ENCODE measurements at places on chromosomes 3 and 15.

DNA sequence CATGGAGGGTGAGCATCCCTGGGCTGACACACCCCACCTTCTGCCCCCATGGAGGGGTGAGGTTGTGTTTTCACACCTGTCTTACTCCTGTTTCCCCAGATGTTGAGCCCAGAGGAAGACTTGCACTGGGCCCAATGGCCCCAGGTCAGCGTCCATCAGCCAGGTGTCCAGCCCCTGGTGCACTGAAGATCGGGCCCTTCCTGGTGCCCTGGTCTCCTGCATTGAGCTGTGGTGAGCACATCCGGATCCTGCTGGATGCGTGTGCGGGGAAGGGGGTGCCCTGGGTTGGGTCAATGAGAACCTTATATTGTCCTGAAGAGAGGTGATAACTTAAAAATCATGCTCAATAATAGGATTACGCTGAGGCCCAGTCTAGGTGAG, 227.3 kb downstream of the SNRPN start:
- no peak for DNase-seq

- no peak for DNase-seq
These were observed 36.3 kb downstream of the SLITRK3 start for GRCh38 chr3:165159760-165160421.

GRCh38 chr3:23198801-23199200, 4.3 kb upstream of the UBE2E2 start:
- no peak for DNase-seq

GRCh38 chr3:58173669-58174398, 36.9 kb downstream of the DNASE1L3 start:
- DNase-seq = no peak

DNA sequence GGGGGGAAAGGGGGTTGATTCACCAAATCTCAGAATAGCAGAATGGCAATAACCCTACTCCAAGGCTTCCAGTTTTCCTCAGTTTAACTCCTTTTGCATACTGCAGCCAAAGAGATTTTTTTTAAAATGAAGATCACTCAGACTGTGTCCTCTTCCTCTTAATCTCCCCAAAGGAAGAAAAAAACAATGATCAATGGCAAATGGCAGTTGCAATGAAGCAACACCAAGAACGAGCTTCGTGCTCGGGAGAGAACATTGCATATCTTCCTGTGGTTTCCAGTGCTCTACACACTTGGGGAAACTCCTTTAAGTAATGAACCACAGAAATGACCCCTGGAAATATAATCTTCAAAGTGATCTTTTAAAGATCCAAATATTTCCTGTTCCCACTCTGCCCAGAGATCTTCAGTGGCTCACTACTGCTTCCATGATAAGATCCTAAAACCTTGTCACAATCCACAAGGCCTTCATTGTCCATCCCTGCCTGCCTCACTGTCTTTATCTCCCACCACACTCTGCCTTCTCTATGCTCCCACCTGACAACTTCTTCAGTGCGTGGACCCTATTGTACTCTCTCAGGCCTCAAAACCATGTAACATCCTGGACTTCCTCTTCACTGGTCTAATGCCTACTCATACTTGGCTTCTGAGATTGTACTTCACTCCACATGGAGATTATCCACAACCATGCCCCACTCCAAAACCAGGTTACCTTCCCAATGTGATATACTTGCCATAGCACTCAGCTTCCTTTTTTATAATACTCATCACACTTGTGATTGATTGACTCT, 394.8 kb downstream of the FHIT start:
- no peak for DNase-seq

DNA sequence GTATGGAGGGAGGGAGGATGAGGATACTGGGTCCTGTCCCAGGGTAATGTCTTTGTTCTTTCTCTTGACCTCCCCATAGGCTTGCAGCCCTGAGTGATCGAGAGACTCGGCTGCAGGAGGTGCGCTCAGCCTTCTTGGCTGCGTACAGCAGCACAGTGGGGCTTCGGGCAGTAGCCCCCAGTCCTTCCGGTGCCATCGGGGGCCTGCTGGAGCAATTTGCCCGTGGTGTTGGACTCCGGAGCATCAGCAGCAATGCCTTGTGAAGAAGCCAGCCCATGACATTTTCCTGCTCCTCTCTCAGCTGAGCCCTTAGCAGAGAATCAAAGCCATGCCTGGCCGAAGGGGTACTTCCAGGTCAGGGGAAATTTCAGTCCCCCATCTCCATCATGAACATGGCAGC, 1.9 kb upstream of the CPNE9 start:
- DNase-seq = no peak

- DNase-seq = no peak
These were observed 11.1 kb upstream of the PARL start for GRCh38 chr3:183895774-183896173.

DNA sequence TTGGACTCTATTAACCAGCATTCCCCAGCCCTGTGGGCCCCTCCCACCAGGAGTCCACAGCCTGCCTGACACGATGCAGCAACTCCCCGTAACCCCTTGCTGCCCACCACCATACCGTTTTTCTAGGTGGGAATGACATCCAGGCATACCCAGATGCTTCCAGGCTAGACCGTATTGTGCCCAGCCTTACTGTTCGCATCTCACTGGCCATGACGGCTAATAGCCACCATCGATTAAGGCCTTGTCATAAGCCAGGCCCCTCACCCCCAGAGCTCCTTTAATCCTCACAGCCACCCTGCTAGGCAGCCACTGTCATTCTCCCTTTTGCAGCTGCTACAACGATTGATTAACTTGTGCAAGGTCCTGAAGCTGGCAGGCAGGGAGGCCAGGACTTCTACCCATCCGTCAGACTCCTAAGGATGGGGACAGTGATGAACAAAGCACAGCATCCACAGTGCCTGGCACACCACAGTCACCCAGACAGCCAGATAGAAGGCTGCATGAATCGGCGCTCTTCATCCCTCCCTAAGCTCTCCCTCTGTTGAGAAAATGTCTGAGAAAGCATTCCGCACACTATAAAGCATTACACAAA, 60.0 kb upstream of the FLNB start:
- no peak for DNase-seq

- DNase-seq = no peak
These were observed 307.7 kb downstream of the TUSC7 start for GRCh38 chr3:117017135-117017894.

DNA sequence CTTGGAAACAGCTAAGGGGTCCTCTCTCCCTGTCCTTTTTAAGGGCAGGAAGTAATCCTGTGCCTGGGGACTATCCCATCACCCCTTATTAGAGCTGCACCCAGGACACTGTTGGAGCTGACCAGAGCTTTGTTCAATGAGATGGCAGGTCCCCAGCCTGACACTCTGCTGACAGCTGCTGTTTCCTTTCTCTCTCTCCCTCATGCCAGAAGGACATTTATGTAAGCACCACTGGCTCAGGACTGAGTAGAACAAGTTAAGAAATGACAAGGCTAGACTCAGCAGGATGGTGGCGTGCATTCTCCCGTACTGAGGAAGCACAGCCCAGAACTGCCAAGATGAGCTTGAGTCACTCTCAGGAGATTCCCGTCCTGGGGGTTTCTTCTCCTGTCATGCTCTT, 17.3 kb downstream of the GJD2 start:
- no peak for DNase-seq

DNA sequence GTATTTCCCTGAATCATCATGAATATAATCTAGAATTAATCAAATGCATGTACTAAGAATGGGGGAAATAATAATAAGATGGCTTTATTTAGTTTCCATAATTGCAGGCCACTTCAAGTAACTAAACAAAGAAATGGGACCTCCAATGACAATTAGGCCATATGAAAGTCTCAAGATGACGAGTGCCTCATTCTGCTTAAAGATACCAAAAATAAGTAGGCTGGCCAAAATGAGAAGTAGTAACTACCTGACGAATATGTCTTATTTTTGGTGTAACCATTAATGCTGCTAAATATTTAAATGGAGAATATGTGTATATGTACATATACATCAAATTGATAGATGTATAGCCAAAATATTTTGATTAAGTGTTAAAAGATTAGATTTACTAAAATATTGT, 932.6 kb downstream of the EPHA3 start:
- DNase-seq = no peak

GRCh38 chr15:81265256-81265943, 58.5 kb downstream of the STARD5 start:
- no peak for DNase-seq

GRCh38 chr15:80659375-80659774, 35.7 kb upstream of the ABHD17C start:
- DNase-seq = no peak

GRCh38 chr3:122074621-122075265, 19.6 kb downstream of the CD86 start:
- no peak for DNase-seq

DNA sequence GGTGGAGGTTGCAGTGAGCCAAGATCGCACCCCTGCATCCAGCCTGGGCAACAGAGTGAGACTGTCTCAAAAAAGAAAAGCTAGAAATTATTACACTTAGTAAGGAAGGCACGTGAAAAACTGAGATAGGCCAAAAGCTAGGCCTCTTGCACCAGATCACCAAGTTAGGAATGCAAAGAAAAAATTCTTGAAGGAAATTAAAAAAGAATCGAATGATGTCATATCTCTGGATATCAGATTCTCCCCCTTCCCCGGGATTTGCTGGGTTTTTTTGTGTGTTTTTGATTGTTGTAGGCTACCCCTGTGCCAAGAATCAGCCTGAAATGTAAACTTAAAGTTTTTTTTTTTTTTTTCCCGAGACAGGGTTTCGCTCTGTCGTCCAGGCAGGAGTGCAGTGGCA, 17.4 kb downstream of the PTPN23 start:
- no peak for DNase-seq

DNA sequence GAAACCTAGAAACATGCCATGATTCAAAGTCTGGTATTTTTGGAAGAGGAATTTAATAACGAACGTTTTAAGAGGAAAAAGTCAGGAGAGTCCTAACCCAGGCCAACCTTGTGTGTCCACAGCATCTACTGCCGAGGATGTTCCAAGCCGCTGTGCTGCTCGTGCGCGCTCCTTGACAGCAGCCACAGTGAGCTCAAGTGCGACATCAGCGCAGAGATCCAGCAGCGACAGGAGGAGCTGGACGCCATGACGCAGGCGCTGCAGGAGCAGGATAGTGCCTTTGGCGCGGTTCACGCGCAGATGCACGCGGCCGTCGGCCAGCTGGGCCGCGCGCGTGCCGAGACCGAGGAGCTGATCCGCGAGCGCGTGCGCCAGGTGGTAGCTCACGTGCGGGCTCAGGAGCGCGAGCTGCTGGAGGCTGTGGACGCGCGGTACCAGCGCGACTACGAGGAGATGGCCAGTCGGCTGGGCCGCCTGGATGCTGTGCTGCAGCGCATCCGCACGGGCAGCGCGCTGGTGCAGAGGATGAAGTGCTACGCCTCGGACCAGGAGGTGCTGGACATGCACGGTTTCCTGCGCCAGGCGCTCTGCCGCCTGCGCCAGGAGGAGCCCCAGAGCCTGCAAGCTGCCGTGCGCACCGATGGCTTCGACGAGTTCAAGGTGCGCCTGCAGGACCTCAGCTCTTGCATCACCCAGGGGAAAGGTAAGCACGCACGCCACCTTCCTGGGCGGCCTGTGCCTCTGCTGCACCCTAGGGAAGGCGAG, 28.4 kb downstream of the PML start:
- no peak for DNase-seq

- no peak for DNase-seq
These were observed 10.9 kb downstream of the ITIH3 start for GRCh38 chr3:52805270-52806039.

DNA sequence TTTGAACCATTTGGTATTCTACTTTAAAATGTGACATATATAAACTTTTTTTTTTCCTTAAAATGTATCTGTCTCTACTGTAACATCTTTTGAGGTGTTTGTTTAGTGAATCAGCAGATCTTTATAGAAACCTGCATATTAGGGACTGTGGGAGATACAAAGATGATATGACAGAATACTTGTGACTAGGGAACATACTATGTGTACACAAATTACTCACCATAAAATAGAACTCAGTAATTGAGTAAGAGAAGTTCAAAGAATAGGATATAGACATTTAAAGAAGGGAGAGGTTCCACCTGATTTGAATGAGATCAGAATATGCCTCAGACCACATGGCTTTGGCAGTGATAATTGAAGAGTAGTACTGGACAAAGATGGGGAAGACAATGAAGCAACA, 47.9 kb downstream of the ATP2C1 start:
- DNase-seq = no peak

- DNase-seq = no peak
These were observed 14.1 kb upstream of the GNAT1 start for GRCh38 chr3:50177346-50177745.

GRCh38 chr3:27802849-27803248, 80.7 kb upstream of the EOMES start:
- no peak for DNase-seq

DNA sequence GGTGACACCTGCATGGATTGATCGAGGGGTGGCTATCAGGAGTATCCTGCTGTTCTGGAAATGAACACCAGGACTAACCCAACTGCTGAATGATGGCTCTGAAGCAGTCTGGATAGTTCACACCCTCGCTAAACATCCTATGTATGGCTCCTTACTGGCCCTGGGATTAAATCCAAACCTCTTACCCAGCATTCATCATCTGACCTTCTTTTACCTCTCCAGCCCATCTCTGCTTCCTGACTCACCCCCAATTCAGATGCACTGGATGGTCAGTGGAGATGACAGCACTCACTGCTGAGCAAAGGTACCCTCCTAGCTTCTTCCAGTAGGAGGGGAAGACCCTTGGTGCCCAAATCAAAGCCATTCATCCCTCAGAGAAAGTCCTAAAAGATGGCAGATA, 235.2 kb upstream of the TRIM42 start:
- DNase-seq = no peak

GRCh38 chr3:139457066-139457465, 19.2 kb downstream of the RBP2 start:
- DNase-seq = no peak

GRCh38 chr3:140388202-140388922, 289.5 kb upstream of the TRIM42 start:
- DNase-seq = no peak

GRCh38 chr3:188695241-188695640, 476.5 kb upstream of the TPRG1 start:
- no peak for DNase-seq

- no peak for DNase-seq
These were observed 58.1 kb downstream of the SUMF1 start for GRCh38 chr3:4408958-4409357.

Measured in NCI-H1436 treated with DMSO at 0.1 percent for 48 hours (cell line).